ENCODE measurements at places on chromosomes 16 and 17. TPM values are rescaled to one million over a fixed set of nuclear protein-coding genes. Genes with fewer than 3 reads are reported as not detected.

ERBB2 gene
- total RNA-seq, result 33.8 TPM

MAP2K6 gene
- 5.4 TPM for total RNA-seq

SOX8 gene
- 2.1 TPM for total RNA-seq

PAQR4 gene
- total RNA-seq, result 45.1 TPM

LRRC46 gene
- 3.0 TPM for total RNA-seq

ANKRD40 gene
- total RNA-seq, result 50.6 TPM

TXNDC17 gene
- total RNA-seq, result 388 TPM

KSR1 gene
- 17.7 TPM for total RNA-seq

TLCD1 gene
- total RNA-seq, result 44.2 TPM

MPP2 gene
- total RNA-seq, result 1.3 TPM

UBE2I gene
- 168 TPM for total RNA-seq

RNF157 gene
- total RNA-seq, result 7.0 TPM

EME1 gene
- total RNA-seq, result 14.8 TPM

KCNAB3 gene
- 1.9 TPM for total RNA-seq

SPHK1 gene
- 38.3 TPM for total RNA-seq

CDK5RAP3 gene
- 115 TPM for total RNA-seq

EFTUD2 gene
- 143 TPM for total RNA-seq

FOXJ1 gene
- 0.34 TPM for total RNA-seq

ERN2 gene
- not detected for total RNA-seq

CA7 gene
- not detected for total RNA-seq

YBX2 gene
- 0.52 TPM for total RNA-seq

SECTM1 gene
- total RNA-seq, result 2.2 TPM

TMEM231 gene
- total RNA-seq, result 8.9 TPM

HOXB13 gene
- total RNA-seq, result 2.1 TPM

KIF2B gene
- total RNA-seq, result not detected

KRT15 gene
- total RNA-seq, result 2.9 TPM

KRT32 gene
- not detected for total RNA-seq

MFAP4 gene
- total RNA-seq, result not detected

GCGR gene
- 0.55 TPM for total RNA-seq

SMIM36 gene
- not detected for total RNA-seq

OTOP2 gene
- not detected for total RNA-seq

TPPP3 gene
- total RNA-seq, result 14.2 TPM

TMEM204 gene
- total RNA-seq, result not detected

ATP2A1 gene
- 1.8 TPM for total RNA-seq

DUS2 gene
- 15.1 TPM for total RNA-seq

BIRC5 gene
- 109 TPM for total RNA-seq

ORAI3 gene
- 10.0 TPM for total RNA-seq

RMI2 gene
- 31.9 TPM for total RNA-seq

RCVRN gene
- total RNA-seq, result not detected

AOC3 gene
- total RNA-seq, result 1.4 TPM

TEKT5 gene
- not detected for total RNA-seq

CLEC3A gene
- total RNA-seq, result not detected

GLOD4 gene
- total RNA-seq, result 99.0 TPM

ADAD2 gene
- not detected for total RNA-seq

CA5A gene
- total RNA-seq, result not detected

PLEKHG4 gene
- total RNA-seq, result 11.6 TPM

SLC52A1 gene
- total RNA-seq, result 0.68 TPM
